T47D (cell line): ENCODE measurements at places on chromosomes 1 and 21.
A peak's percentile ranks its signal among the peaks of the same experiment; 100 is the strongest.

DNA sequence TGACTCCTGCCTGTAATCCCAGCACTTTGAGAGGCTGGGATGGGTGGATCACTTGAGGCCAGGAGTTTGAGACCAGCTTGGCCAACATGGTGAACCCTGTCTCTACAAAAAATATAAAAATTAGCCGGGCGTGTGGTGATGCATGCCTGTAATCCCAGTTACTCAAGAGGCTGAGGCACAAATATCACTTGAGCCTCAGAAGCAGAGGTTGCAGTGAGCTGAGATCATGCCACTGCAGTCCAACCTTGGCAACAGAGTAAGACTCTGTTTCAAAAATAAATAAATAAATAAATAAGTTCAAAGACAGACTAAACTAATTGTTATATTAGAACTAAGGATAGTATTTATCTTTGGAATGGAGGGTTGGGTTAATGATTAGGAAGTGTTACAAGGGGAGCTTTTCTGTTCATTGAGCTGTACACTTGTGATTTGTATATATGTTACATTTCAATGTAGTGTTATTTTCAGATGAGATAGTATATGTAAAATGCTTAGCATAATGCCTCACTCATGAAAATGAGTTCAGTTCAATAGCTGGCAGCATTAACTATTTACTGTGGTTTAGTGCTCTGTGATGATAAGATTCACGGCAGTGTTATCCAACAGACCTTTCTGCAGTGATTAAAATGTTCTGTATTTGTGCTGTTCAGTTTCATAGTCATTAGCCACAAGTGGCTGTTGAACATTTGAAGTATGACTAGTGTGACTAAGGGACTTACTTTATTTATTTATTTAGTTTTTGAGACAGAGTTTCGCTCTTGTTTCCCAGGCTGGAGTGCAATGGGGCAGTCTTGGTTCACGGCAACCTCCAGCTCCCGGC, 47.7 kb downstream of the OSBPL9 start:
- no peak for DNase-seq

- peak; percentile 45 for DNase-seq
Observed at GRCh38 chr1:67479146-67479891, 49.1 kb upstream of the SERBP1 start.

GRCh38 chr1:64955097-64956009, 11.0 kb downstream of the JAK1 start:
- DNase-seq = no peak

DNA sequence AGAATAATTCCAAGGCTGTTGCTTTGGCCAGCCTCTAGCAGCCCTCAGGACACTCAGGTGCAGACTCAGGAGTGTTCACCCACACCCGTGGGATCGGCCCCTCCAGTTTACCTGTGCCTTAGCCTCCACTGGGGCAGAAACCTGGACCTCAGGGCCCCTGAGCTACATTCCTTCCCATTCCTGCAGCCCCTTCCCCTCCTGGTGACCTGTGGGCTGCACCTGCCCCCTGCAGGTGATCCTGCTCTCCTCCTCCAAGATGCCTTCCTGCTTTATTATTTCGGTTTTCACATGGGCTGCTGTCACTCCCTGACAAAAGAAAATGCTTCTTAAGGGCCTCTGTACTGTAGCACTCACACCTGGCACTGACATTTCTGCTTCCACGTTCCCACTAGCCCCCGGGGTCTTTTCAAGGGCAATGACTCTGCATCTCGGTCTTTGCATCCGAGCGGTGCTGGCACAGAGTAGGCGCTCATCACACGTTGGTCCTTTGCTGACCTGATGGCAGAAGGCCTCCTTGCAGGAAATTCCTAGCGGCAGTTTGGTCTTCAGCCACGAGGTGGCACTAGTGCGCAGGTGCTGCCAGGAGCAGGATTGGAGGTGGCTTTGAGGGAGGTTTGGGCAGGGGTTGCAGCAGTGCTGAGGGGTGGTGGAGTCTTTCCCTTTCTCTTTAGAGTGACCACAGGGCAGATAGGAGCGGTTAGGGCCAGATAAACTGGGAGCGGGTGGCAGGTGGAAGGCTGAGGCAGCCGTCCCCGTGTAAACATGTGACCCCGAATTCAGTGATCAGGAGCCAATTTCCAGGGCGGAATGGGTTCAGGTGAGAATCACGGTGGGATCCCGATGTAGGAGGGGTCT, 25.3 kb upstream of the ETV3 start:
- DNase-seq = peak; percentile 70

GRCh38 chr21:36888466-36888865, 78.0 kb downstream of the HLCS start:
- no peak for DNase-seq
